ENCODE measurements at places on chromosomes 13 and 19.

DNA sequence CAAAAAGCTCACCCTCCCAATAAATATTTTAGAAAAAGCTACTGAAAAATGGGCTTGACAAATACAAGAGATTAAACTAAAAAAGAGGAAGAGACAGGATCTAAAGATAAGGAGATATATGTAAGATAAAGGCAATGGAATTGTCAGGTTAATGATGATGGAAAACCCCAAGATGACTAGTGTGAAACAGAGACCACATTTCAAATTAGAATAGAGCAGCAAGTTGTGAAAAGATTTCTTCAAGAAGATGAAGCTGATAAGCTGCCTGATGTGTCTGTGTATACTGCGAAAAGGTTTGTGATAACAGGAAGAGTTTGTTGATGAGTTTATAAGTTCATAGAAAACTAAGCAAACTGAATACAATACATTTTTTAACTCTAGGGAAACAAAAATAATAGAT is 840.1 kb upstream of the SLITRK5 start:
- no peak for DNase-seq

DNA sequence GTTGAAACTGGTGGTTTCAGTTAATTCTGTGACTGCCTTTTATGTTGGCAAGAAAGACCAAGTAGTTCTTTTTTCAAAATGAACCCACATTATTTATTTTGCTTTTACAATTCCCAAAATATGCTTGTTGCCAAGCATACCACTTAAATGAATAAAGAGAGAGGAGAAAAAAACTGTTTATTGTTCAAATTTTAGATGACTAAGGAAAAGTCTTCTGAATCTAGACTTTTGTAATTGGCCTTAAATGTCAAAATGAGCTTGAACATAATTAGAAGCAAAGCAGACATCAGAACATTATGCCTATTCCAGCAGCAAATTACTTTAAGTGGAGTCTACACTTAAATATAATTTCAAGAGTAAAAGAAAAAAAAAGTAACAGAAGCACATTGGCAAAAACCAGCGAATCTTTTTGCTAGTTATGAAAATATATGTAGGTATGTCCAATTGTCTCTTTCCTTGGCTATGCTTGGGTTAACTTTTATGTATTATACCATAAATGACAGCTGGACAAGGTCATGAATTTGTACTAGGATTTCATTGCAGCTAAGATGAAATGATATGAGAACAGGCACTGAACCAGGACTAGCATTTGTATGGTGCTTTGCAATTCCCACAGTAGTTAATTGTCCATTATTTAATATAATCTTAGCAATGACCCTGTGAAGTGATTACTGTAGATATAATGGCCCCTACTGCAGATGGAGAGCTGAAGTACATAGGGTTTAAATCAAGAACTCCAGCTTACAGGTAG is 211.9 kb downstream of the NALCN start:
- DNase-seq, result no peak

DNA sequence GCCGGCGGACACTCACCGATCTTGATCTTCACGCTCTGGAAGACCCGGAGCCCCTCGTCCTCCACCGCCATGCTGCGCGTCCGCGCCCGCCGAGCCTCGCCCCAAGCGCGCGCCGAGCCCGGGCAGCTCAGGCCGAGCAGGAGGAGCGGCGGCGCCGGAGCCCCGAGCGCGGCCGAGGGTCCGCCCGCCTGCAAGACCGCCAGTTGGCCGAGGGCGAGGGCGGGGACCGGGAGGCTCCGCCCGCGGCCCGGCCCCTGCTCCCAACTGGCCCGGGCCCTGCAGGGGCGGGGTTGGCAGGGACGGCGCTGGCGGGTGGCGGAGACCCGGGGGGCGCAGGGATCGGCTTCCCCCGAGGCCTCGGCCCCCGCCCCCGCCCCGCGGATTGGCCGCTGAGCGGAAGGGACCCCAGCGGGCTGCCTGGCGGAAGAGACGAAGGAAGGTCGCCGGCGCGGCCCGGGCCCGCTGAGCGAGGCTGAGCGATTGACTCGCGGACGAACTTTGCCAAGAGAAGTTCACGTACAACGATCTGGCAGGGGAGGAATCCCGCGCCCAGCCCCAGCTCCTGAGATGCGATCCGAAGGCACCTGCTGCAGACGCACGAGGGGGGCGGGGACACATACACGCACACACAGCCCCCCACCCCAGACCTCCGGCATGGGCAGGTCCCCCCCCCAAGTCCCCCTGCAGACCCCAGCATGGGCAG is at the start of gene RASA3:
Gene RASA3, minus strand, starts transcription at position 205 of the 703 bp plus-strand sequence. Its CDS starts 134 bp downstream, at position 71.
- peak; percentile 77 for DNase-seq

DNA sequence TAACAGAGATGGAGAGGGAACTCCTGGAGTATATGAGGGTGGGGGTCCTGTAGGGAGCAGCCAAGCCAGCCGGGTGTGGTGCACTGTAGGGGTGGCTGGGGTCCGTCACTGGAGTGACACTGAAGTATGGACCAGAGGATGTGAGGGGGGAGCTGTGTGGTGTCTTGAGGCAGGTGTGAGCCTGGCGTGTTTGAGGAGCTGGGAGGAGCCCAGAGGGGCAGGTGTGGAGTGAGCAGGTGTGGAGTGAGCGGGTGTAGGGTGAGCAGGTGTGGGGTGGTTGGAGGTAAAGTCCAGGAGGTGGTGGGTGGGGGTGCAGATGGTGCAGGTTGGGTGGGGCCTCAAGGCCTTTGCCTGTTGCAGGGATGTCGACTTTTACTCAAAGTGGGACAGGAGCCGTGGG is 5.9 kb downstream of the B3GNT8 start:
- DNase-seq, result peak; percentile 78

GRCh38 chr13:50587645-50588373 is 255.7 kb downstream of the DLEU7 start:
- DNase-seq, result no peak

GRCh38 chr19:7718668-7719067 is 13.2 kb downstream of the CLEC4G start:
- no peak for DNase-seq
